ENCODE measurements at places on chromosomes 4 and X.

DNA sequence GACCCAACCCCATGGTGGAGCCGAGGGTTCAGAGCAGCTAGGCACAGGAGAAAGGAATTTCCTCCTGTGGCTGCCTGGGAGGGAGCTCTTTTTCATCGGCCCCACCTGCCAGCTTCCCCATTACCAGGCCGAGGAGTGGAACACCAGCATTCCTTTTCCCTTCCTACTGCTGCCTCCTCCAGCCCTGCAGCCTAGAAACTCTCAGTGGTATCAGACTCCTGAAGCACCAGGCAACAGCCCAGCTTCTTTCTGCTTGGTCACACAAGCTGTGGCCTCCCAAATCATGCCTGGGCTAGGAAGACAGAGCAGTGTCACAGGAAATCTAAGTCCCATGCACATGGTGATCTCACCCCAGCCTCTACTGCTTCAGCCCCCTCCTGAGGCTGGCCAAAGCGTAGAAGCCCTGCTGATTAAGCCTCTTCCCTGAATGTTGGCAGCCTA, 30.1 kb downstream of the RTL5 start:
- no peak for DNase-seq

DNA sequence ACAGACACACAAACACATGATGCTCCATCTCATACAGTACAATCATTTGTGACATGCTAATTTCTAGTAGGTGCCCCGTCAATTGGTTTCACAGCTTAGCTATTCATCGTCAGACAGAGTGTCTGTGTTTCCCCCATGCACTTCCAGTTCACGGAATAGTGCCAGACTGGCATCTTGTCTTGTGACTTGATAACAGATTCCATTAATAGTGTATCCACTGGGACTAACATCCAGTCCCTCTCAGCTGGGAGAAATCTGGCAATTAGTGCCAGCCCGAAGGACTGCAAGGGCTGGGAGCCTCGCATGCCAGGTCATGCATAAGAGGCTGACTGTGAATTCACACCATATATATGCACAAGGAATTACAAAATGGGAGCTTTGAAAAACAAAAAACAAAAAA, 20.2 kb upstream of the GATB start:
- DNase-seq: no peak

DNA sequence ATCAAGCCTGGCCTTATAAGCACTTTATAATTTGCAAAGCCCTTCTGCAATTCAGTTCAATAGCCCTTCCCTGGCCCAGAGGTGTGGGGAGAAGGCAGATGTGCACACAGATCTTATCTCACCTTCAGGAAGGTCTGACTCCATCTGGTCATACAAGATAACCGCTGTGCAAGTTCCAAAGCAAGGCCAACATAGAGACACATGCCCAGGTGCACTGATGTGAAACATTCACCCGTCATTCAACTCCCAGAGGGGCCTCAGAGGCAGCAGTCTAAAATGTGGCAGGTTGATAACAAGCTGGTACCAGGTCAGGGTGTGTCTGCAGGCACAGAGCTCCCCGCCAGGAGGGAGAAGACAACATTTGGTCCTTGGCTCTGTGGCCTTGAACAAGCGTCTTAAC, 10.9 kb upstream of the WFS1 start:
- DNase-seq: peak; percentile 41

DNA sequence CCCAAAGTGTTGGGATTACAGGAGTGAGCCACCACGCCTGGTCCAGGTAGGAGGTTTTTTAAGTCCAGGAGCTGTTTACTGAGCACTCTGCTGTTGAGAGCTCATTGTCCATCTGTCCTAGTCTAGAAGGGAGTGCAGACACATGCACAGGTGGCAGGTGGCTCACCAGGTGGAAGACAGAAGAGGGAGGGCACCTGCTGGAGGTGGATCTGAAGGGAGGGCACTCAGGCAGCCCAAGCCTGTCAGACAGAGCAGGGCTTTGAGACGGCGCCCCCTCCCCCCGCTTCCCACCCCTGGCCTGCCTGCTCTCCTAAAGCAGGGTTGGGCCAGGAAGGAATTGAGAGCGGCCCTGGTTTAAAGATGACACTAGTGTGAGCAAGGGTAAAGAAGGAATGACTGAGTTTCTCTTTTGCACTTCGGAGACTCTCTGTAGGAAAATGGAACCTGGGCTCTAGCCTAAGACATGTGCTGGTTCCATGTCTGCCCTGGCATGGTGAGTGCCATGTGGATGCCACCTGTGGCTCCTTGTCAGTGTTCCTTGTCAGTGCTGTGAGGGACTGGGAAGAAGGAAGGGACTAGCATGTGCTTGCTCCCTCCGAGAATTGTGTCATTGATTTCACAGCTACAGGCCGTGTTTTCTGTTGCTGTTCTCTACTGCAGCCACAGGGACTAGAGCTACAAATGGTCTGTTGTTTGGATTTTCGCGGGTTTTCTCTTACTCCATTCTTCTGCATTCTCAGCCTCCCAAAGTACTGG, 108.6 kb downstream of the TNIP2 start:
- peak; percentile 78 for DNase-seq

DNA sequence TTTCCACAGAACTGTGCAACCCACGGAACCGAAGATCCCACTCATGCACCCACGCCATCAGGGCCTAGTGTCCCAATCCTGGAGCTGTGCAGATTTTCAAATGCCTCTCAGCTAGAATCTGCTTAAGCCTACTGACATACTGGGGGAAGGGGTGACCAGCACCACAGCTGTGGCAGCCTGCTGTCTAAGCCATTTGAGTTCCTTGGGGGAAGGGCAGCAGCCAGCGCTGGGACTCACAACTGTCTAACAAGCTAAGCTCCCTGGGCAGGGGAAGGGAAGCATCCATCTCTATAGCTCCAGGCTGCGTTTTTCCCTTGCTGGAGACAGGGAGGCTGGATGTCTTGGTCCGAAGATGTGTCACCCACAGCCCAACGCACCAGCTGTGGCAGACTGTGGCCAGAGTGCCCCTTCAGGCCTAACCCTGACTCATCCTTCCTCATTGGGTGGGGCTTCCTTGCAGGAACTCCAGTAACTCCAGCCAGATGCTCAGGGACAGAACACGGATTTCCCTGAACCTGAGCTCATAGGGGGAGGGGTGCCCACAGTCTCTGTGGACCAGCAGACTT, 194.8 kb downstream of the CHRDL1 start:
- DNase-seq: no peak

DNA sequence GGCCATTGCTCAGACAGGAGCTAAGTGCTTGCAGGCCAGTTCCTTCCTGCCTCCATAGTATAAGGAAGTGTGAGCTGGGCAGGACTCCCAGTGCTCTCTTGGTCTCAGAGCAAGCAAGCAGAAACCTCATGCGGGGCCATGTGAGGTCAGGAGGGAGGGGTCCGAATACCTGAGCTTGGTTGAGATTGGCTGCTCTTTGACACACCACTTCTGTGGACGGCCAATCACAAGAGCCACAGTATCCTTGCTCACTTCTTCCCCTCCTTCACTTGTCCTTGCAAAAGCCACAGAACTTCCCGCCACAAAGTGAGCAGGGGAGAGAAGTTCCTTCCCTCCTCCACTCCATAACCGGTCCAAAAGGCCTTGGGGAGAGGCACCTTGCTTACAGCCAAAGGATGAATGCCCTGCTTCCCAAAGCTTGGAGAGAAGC, 56.7 kb downstream of the PRPS1 start:
- no peak for DNase-seq

GRCh38 chrX:142998447-142999198, 27.1 kb upstream of the SPANXN4 start:
- no peak for DNase-seq

- DNase-seq: no peak
Observed at GRCh38 chrX:124234348-124234747, 98.1 kb upstream of the TEX13D start.

DNA sequence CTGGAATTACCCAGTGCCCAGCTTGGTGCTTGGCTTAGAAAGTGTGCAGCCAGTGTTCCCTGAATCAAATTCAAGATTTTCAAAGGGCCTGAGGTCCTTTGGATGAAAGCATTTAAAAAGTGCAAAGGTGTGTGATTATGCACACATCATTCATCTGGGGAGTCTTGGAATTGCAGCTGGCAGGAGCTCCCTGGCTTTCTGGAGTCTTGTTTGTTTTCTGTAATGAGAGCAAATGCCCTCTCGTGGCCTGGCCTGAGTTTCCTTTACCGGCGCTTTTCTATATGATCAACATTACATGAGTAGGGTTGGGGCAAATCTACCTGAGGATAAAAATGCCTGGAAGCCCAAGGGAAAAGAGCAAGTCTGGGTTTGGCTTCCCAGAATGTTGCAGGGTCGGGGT, 24.6 kb upstream of the SORCS2 start:
- DNase-seq: no peak

GRCh38 chr4:74379912-74380311, 15.0 kb downstream of the EREG start:
- DNase-seq: no peak

- no peak for DNase-seq
Observed at GRCh38 chrX:34859191-34859590, 83.4 kb upstream of the FAM47B start.

DNA sequence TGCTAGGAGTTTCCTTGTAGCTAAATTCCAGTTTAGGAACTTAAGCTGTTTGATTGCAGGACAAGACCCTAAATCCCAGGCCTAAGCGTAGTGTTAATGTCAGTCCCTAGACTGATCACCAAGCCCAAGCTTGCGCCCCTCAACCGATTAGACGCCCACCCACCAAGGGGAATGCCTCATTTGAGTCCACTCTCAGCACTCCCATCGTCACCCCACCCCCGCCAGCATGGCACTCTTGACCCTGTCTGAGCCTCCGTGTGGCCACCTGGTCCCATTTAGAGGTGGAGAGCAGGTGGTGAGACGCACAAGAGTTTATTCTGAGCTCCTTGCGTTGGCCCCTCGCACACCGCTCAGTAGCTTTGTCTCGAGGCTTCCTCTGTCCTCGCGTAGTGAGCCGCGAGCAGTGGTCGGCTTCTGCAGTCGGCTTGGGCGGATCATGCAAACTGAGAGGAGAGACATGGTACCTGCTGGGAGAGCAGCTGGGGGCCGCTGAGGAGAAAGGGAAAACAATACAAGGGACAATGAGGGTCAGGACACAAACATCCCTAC, 48.5 kb upstream of the ZNF157 start:
- no peak for DNase-seq

- peak; percentile 55 for DNase-seq
Observed at GRCh38 chrX:15242899-15243555, 26.9 kb downstream of the ASB9 start.

Measured in NCI-H69 (cell line).